ENCODE measurements at places on chromosomes 1 and 21.
A peak's percentile ranks its signal among the peaks of the same experiment; 100 is the strongest.

DNA sequence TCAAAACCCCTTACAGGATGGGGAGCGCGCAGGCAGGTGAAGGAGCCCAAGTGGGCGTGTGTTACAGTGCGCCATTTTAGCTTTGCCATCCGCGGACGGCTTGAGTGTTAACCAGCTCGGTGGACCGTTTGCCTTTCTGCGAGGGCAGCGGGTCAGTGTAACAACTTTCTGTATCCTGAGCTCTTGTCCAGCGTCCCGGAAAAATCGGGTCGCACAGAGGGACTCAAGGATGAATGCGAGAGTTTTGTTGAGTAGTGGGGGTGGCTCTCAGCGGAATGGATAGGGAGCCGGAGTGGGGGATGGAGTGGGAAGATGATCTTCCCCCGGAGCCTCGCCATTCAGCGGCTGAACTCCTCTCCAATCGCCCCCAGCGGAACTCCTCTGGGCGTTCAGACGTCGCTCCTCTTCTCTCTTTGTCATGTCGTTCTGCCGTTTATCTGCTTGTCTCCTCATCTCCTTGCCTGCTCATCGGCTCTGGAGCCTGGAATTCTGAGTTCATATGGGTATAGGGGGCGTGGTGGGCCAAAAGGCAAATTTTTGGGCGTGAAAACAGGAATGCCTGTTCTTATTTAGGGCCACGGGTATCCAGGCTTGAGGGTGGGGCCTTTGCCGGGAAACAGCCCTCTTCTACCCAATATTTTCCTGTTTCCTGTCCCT, 295.4 kb downstream of the CTH start:
- DNase-seq, result no peak

- no peak for DNase-seq
These were observed 51.1 kb upstream of the GRIK3 start for GRCh38 chr1:37085393-37085792.

- peak; percentile 61 for DNase-seq
These were observed 31.2 kb downstream of the CHD1L start for GRCh38 chr1:147273409-147274336.

- no peak for DNase-seq
These were observed 322 bp downstream of the DCLRE1B start for GRCh38 chr1:113905435-113905861.

- no peak for DNase-seq
These were observed 16.0 kb downstream of the LRIG2 start for GRCh38 chr1:113088972-113089371.

- DNase-seq, result no peak
These were observed 67.4 kb downstream of the RGS18 start for GRCh38 chr1:192225703-192226102.

DNA sequence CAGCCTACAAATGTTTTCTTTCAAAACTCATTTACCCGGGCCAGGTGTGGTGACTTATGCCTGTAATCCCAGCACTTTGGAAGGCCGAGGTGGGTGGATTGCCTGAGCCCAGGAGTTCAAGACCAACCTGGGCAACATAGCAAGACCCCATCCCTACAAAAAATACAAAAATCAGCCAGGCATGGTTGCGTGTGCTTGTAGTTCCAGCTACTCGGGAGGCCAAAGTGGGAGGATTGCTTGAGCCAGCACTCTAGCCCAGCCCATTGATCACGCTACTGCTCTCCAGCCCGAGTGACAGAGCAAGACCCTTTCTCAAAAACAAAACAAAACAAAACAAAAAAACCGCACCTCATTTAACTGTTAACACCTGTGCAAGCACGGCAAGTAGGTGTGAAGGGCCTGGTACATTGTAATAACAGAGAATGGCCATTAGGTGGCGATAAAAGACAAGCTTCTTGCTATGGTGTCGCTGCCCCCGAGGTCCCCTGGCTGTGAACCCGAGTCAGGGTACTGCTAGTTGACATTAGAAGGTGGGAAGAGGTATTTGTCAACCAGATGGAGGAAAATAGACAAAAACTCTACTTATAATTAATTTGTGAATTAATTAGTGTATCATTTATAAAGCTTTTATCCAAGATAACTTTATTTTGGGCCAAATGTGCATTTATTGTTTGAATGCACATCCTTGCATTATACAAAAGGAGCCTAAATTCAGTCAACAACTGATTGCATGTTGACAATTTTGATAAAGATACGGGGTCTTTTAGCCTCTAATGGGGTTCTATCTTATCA, 66.5 kb downstream of the SH3BGR start:
- peak; percentile 67 for DNase-seq

- DNase-seq, result no peak
These were observed 268.2 kb upstream of the NR5A2 start for GRCh38 chr1:199759268-199759730.

GRCh38 chr21:28754862-28755261, 237.8 kb downstream of the LTN1 start:
- DNase-seq, result no peak

DNA sequence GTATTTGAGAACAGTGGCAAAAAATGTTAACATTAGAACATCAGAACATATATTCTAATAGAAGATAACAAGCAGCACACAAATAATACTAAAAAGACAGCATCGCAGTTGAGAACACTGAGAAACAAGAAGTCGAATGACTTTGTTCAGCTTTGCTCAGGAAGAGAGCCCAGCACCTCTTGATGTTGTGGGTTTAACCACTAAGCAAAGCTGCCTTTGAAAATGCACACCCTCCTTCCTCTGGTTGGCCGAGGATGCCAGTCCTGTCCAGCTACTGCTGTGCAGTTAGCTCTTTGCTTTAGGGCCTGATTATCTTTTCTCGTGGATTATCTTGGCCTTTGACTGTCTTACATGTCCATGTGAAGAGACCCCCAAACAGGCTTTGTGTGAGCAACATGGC, 60.5 kb downstream of the SPATA46 start:
- DNase-seq, result no peak

- no peak for DNase-seq
These were observed 158.5 kb upstream of the PRMT6 start for GRCh38 chr1:106897976-106898375.

GRCh38 chr1:34785231-34785874, 4.3 kb downstream of the GJB3 start:
- no peak for DNase-seq

- DNase-seq, result no peak
These were observed 9.9 kb upstream of the HSPG2 start for GRCh38 chr1:21946836-21947587.

- no peak for DNase-seq
These were observed 11.4 kb upstream of the DNASE2B start for GRCh38 chr1:84386716-84387479.

GRCh38 chr1:207407655-207408260, 46.4 kb upstream of the CR2 start:
- no peak for DNase-seq

GRCh38 chr21:42593007-42593814, 60.2 kb upstream of the PDE9A start:
- peak; percentile 69 for DNase-seq

- DNase-seq, result no peak
These were observed 144.0 kb upstream of the ADGRL4 start for GRCh38 chr1:79150576-79150975.

GRCh38 chr1:241810769-241811405, 37.1 kb upstream of the EXO1 start:
- no peak for DNase-seq

DNA sequence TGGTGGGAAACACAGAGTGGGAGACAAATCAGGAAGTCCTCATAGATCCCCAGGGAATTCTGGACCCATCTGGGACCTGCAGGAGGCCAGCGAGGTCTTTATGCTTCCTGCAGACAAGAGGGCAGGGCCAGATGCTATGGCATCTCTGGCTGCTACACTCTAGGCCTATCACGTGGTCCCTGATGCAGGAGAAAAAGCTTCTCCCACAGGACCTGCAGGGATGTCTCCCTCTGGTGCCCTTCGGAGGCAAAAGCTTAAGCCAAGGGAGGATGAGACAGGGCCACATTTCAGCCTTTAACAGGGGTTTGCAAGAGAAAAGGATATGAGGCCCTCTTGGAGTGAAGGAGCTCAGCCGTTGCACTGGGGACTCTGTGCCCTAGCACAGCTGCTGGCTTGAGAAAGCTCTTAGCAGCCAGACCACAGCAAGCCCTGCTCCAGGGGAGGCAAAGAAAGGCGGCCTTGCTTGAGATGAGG, 243.0 kb downstream of the C1orf94 start:
- no peak for DNase-seq

GRCh38 chr1:86795316-86795715, 90.9 kb downstream of the SH3GLB1 start:
- no peak for DNase-seq

GRCh38 chr1:29270929-29271521, 34.7 kb downstream of the PTPRU start:
- DNase-seq, result no peak

GRCh38 chr1:240385551-240385950, 226.4 kb downstream of the GREM2 start:
- DNase-seq, result no peak

DNA sequence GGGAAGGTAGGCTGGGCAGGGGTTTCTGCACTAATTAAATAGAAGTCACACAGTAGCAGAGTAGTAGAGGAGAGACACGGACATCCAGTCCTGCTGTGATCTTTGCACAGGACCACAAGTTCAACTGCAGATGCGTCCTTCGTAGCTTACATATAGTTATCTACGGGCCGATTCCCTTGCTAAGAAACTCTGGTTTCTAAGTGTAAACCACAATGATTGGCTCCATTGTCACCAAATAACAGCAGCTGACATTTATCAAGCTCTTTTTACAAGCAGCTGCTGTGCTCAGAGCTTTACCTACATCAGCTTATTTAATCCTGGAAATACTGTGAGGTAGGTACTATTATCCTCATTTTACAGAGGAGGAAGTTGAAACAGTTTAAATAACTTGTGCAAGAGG, 3.1 kb downstream of the SLC45A3 start:
- DNase-seq, result no peak

- DNase-seq, result no peak
These were observed 55.0 kb downstream of the MPZL1 start for GRCh38 chr1:167776616-167777268.

DNA sequence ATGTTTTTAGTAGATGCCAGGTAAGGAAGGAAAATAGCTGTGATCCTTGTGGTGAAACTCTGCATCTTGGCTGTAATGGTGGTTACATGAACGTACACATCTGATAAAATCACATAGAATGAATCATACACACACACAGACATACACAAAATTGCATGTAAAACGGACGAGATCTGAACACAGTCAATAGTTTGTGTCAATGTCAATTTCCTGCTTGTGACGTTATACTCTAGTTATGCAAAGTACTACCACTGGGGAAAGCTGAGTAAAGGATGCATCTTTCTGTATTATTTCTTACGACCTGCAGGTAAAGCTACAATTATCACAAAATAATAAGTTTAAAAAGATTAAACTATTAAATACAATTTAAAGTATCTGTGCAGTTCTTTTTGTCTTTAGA, 493.7 kb upstream of the ZP4 start:
- DNase-seq, result no peak

DNA sequence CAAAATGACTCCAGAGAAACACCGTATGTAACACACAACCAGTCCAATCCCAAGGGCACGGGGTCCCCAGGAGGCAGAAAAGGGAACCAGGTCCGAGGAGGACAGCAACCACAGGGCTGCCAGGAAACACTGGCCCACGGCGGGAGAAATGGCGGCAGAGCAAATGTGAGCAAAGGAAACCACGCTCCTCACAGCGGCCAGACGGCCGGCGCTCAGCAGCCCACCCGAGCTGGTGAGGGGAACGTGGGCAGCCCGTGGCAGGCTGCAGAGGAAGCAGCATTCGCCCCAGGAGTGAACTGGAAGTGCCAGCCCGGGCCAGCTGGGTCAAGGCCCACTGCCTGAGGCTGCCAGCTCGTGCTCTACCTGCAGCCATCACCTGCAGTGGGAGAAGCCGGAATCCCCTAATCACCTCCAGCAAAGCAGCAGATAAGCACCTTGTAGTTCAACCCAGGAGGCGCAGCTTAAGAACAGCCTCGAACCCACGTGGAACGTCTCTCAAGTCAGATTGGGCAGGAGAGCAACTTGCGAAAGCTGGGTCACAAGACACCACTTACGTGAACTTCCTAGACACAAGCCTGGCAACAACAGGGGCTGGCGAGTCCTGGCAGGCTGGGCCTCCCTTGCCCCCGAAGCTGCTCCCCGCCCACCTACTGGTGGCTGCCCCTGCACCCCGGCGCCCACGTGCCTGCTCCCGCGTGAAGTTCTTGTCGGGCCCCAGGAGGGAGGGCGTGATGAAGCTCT, 6.7 kb downstream of the SLC19A1 start:
- peak; percentile 36 for DNase-seq

DNA sequence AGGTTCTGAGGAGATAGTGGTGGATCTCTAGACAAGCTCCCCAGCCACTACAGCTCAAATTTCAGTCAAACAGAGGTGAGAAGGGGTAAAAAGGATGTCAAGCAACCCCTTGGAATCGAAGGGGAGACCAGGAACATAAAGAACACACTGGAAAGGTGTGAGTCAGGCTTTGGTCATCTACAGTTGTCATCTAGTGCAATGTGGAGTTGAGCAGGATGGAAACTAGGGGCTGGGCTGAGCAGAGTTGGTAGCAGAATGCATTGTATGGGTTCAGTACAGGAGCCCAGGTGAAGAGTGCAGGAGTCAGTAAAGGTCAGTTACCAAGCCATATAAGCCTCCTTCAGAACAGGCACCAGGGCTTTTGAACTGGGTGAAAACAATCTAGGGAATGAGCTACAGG, 52.7 kb upstream of the VAV3 start:
- DNase-seq, result no peak

DNA sequence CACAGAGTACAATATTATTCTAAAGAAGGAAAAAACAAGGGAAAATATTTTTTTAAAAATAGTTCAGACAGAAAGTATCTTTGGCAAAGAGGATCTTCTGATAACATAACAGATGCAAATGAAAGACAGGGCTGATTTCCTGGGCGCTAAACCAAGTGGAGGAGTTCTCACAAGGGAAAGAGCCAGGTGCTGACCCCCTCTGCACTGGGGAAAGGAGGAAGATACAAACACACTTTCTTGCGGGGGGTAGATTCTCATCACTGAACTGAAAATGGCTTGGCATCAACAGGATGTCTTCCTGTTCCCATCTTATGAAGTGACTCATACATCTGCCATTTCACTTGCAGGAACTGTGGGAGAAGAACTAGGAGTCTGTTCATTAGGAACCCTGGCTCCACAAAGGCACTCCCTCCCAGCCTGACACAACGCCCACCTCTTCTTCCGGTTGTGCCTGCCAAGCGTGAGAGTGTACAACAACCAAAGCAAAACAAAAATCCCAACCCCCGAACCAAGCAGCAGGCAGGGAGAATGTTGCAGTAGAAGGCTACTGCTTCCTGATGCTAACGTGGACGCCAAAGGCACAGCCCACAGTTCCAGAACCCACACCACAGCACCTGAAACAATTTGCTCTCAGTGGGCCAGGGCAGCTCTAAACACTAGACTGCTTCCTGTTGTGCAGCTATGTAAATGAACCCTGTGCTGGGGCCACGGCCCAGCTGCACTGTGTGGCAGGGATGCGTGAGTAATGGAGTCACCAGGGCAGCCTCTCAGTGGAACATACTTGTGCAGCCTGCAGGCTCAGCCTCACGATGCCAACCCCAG, 51.0 kb downstream of the GADD45A start:
- DNase-seq, result peak; percentile 20

DNA sequence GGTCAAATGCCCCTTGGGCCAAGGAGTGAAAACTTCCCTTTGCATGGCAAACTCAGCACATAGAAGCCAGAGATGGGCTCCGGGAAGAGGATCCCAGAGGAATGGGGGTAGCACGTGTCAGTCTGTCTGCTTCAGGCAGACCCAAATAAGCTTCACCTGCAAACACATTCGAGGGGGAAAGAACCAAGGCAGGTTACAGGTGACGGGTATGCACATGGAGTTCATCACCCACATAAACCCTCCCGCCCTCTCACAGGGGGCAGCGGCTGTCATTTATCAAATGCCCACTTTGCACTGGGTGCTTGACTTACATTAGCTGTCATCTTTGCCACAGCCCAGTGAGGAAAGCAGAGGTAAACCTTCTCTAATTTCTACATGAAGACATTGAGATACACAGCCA, 73.0 kb upstream of the TLR5 start:
- no peak for DNase-seq
